ENCODE measurements at places on chromosomes 7 and 10.

DNA sequence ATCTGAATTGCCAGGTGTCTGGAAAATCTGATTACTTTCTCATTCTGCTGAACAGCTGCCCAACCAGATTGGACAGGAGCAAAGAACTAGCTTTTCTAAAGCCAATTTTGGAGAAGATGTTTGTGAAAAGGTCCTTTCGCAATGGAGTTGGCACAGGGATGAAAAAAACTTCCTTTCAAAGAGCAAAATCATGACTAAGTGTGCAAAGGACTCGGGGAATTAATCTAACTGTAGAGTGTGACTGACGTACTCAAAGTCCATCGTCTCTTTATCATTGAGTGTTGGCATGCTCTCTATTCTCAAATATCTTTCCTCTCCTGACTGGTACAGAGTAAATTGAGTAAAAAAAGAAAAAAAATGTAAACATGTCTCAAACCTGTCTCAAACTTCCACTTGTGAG is 3.3 kb downstream of the NPS start:
- no peak for DNase-seq

GRCh38 chr7:105975770-105976417 is 12.8 kb downstream of the CDHR3 start:
- peak; percentile 96 for DNase-seq

DNA sequence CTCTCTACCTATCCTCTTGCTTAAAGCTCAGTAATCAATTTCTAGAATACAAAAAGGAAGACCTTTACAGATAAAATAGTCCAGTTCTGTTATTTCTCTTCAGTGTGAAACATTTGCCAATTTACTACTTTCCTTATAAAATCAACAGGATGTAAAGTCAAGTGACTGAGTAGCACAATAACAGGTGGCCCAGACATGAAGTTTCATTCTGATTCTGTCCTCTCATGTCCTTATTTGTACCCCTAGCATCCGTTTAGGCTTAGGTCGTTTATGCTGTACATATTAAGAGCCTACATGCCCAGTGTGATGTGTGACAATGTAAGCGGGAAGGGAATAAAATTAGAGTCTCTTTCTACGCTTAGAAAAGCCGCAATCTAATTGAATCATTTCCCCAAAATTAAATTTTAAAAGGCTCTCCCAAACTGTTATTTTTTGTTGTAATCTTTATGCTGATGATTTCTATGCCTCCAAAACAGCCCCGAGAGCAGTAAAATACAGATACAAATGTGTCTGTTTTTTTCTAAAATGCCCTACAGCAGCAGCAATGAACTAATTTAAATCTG is 29.1 kb downstream of the EPC1 start:
- DNase-seq, result no peak

- DNase-seq, result no peak
Observed at GRCh38 chr7:118152149-118152548, 31.8 kb upstream of the LSM8 start.

GRCh38 chr10:4902571-4903011 is 60.6 kb upstream of the AKR1C1 start:
- DNase-seq, result no peak

DNA sequence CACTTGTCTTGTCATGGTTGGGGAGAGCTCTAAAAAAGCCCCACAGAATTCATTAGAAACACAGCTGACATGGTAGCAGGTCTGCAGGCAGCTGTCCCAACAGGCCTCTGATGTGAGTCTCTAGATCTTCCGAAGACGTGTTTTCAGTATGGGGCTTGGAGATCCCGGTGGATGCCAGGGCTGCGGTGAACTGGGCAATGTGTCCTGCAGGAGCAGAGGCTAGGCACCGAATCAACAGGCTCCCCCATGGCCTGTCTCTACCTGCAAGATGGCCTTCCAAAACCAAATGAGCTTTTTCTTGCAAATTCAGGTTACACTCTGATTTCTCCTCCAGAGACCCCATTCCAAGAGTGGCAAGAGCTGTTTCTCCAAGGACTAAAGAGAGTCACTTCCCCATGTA is 2.9 kb downstream of the CPXM2 start:
- no peak for DNase-seq

- no peak for DNase-seq
Observed at GRCh38 chr10:72649291-72649690, 23.4 kb upstream of the MICU1 start.

DNA sequence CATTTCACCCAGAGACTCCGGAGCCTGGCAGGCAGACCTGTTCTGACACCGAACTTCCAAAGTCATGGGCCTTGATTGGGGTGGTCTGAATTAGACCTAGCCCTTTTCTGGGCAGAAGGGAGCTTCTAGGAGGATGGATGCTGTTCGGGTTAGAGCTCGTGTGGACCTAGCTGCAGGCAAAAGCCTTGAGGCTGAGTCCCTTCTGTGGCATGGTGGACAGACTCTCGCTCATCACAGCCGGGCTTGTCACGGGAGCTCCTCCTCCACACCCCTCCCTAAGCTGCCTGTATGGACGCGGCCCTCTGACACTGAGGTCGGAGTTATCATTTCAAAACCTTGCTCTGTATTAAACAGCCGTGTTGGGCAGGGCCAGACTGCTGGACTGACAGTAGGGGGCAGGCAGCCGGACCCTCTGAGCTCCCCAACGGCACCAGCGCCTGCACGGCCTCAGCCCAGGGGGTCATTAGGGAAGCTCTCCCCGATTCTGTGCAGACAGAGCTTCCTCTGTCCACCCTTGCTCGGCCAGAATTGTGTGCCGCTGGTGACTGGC is 2.2 kb downstream of the IRF5 start:
- DNase-seq, result no peak
